Spinal cord (tissue), 10 donors: ENCODE measurements at places on chromosomes 1 and 21. TPM values are rescaled to one million over a fixed set of nuclear protein-coding genes. Genes with fewer than 3 reads are reported as not detected.
A peak's percentile ranks its signal among the peaks of the same experiment; 100 is the strongest.

The C8B gene
- not detected for polyA plus RNA-seq

The WNT9A gene
- 5.4 TPM for polyA plus RNA-seq

The LGALS8 gene
- polyA plus RNA-seq = 54.6 TPM

DNA sequence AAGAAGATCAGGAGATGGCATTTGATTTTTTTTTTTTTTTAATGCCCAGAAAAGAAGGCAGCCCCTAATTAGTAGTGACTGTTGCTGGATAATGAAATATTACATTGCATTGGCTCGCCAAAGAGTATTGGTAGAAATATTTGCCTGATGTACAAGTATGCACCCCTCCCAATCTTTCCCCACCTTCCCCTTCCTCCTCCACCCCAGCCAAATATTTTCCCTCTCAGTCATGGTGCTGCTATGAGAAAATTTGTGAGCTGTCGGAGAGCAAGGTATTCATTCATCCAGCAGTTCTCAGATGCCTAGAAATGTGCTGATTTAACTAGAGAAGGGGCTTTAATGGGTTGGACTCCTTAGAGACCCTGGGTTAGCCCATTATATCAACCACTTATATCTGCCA is 50.5 kb upstream of the IKBKE start:
- H3K27me3 ChIP-seq = no peaks in the 10 kb centered on the region
- DNase-seq = no peak
- peaks cover 4% of the 10 kb centered on the region for H3K4me1 ChIP-seq
- no peak overlapping the region for H3K4me3 ChIP-seq

DNA sequence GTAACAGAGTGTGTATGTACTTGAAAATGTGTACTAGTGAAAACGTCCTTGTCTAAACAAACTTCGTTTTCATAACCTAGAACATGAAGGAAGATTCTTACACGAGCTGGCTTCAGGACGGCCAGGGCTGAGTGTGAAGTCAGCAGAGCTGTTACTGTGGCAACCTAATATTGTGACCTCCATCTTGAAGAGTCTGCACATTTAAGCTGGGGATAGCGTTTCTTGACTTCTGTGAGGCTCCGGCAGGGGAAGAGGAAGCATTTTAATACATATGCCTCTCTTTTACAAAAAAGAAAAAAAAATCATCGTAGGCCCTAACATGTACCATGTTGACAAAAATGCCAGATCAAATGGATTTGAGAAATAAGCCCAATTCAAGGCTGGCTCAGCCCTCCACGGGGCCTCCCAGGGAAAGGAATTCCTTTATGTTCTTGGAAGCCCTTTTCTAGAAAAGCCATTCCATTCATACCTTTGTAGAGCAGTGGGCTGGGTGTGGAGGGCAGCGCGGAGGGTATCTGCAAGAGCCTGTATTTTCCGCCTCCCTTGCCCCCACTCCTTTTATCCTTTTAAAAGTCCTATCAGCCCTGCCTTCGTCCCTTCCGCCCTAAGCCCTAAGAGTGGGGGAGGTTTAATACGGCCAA is 51.1 kb downstream of the SIM2 start:
- H3K27ac ChIP-seq = no peak overlapping the region
- peaks cover 14% of the 10 kb centered on the region for H3K4me1 ChIP-seq
- H3K4me3 ChIP-seq = no peak overlapping the region
- peaks cover 6% of the 10 kb centered on the region for H3K36me3 ChIP-seq
- peaks cover 26% of the 10 kb centered on the region for H3K27me3 ChIP-seq
- DNase-seq = no peak

DNA sequence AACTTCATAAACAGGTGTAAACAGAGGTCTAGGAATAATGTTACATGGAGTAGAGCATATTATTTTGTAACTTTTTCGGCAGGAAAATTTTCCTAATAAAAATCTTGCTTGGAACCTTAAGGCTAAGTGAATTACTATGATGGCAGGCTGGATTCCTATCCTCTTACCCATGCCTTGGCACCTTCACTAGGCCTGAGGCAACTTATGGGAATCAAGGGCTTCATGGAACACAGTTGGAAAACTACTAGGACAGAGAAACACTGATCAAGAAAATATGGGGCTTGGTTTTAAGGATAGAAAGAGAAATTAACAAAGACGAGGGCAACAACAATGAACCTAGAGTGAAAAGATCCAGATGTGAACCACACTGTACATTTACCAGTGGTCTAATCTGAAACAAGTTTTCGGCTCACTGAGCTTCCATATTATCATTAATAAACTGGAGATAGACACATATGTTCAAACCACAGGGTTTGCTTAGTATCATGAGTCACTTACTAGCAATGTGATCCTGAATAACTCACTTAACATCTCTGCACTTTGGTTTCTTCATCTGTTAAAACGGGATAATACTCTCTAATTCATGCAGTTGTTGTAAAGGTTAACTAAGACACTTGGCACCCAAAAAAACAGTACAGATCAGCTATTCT is 68.5 kb downstream of the GPATCH2 start:
- no peak overlapping the region for H3K27ac ChIP-seq
- no peaks in the 10 kb centered on the region for H3K27me3 ChIP-seq
- H3K4me1 ChIP-seq = no peaks in the 10 kb centered on the region
- H3K36me3 ChIP-seq = no peaks in the 10 kb centered on the region
- DNase-seq = no peak

- H3K4me1 ChIP-seq = peaks cover 40% of the 10 kb centered on the region
- DNase-seq = peak; percentile 13
- peaks cover 9% of the 10 kb centered on the region for H3K36me3 ChIP-seq
- peak overlapping the region; percentile 88 for H3K4me3 ChIP-seq
Measured at GRCh38 chr1:19484798-19485361, 459 bp downstream of the CAPZB start.

GRCh38 chr1:97143236-97143882 is 421.8 kb downstream of the PTBP2 start:
- no peak for DNase-seq
- H3K27ac ChIP-seq = no peak overlapping the region

- H3K36me3 ChIP-seq = no peaks in the 10 kb centered on the region
- H3K27me3 ChIP-seq = peaks cover 5% of the 10 kb centered on the region
- no peak within 1 kb of the TSS for H3K27ac ChIP-seq
Measured at GRCh38 chr1:225941187-225941941, at the start of gene LEFTY2. Gene LEFTY2 (minus strand): TSS chr1:225941220. CDS start chr1:225941140, 80 bp downstream.

GRCh38 chr1:116934586-116935207 is 25.0 kb downstream of the PTGFRN start:
- H3K36me3 ChIP-seq = peaks cover 5% of the 10 kb centered on the region
- no peak for DNase-seq
- H3K4me3 ChIP-seq = no peak overlapping the region
- no peaks in the 10 kb centered on the region for H3K4me1 ChIP-seq

DNA sequence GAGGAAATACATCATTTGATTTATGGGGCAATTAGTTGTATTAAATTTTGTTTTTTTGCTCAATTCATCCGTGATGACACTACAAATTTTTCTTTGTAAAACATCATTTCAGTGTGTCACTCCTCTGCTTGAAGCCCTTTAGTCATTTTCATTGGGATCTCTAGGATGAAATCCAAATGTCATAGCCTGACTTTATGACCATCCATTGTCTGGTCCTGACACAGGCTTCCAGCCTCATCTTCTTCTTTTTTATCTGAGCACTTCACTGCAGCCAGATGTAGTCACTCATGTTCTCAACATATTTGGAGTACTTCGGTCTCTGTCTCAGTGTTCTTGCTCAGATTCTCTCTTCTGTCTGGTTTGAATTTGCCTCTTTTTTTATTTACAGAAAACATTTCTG is 173.1 kb downstream of the HMCN1 start:
- H3K27ac ChIP-seq = no peak overlapping the region
- no peaks in the 10 kb centered on the region for H3K4me1 ChIP-seq
- H3K36me3 ChIP-seq = no peaks in the 10 kb centered on the region
- DNase-seq = no peak

GRCh38 chr1:188888386-188888785 is 1589.3 kb downstream of the BRINP3 start:
- H3K27ac ChIP-seq = no peak overlapping the region
- no peaks in the 10 kb centered on the region for H3K36me3 ChIP-seq
- no peaks in the 10 kb centered on the region for H3K27me3 ChIP-seq
- H3K4me1 ChIP-seq = no peaks in the 10 kb centered on the region
- H3K4me3 ChIP-seq = no peak overlapping the region

GRCh38 chr1:29303201-29304024 is 67.1 kb downstream of the PTPRU start:
- no peak overlapping the region for H3K27ac ChIP-seq
- H3K4me3 ChIP-seq = no peak overlapping the region
- H3K27me3 ChIP-seq = no peaks in the 10 kb centered on the region
- H3K36me3 ChIP-seq = peaks cover 39% of the 10 kb centered on the region
- H3K4me1 ChIP-seq = peaks cover 4% of the 10 kb centered on the region

- peaks cover 4% of the 10 kb centered on the region for H3K4me1 ChIP-seq
- DNase-seq = no peak
- no peak overlapping the region for H3K4me3 ChIP-seq
- no peak overlapping the region for H3K27ac ChIP-seq
Measured at GRCh38 chr1:7420098-7420445, 351.0 kb upstream of the VAMP3 start.

GRCh38 chr1:67118191-67118590 is 16.6 kb downstream of the C1orf141 start:
- H3K36me3 ChIP-seq = no peaks in the 10 kb centered on the region
- DNase-seq = no peak
- H3K27me3 ChIP-seq = no peaks in the 10 kb centered on the region
- no peak overlapping the region for H3K4me3 ChIP-seq
- H3K4me1 ChIP-seq = no peaks in the 10 kb centered on the region

The OR2G6 gene
- polyA plus RNA-seq = not detected

The TMEM240 gene
- 43.5 TPM for polyA plus RNA-seq

- no peaks in the 10 kb centered on the region for H3K36me3 ChIP-seq
- H3K4me1 ChIP-seq = peaks cover 7% of the 10 kb centered on the region
- peak; percentile 65 for DNase-seq
- peak overlapping the region; percentile 4 for H3K27ac ChIP-seq
- H3K27me3 ChIP-seq = no peaks in the 10 kb centered on the region
Measured at GRCh38 chr1:236705771-236706170, 19.5 kb downstream of the ACTN2 start.

GRCh38 chr1:56430141-56430839 is 149.1 kb downstream of the PLPP3 start:
- no peak for DNase-seq
- H3K4me1 ChIP-seq = peaks cover 18% of the 10 kb centered on the region
- no peaks in the 10 kb centered on the region for H3K36me3 ChIP-seq
- H3K27ac ChIP-seq = no peak overlapping the region
- H3K4me3 ChIP-seq = no peak overlapping the region
- H3K27me3 ChIP-seq = no peaks in the 10 kb centered on the region
